ENCODE measurements at places on chromosomes 16 and 17.

DNA sequence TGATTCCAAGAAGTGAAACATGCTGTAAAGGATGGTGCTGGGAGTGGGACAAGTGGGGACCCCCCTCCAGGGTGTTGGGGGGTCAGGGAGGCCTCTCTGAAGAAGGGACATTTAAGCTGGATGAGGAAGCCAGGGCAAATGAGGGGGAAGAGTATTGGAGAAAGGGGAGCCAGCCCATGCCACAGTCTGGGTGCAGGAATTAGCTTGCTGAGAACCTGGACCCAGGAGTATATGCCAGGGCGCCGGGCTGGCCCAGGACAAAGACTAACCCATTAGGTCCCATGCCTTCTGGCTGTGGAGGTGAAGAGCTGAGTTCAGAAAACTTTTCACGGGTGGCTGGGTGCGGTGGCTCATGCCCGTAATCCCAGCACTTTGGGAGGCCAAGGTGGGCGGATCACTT lies 45.6 kb upstream of the PIK3R6 start:
- no peak for DNase-seq

GRCh38 chr17:16913463-16913862 lies 58.5 kb downstream of the TNFRSF13B start:
- DNase-seq: no peak

DNA sequence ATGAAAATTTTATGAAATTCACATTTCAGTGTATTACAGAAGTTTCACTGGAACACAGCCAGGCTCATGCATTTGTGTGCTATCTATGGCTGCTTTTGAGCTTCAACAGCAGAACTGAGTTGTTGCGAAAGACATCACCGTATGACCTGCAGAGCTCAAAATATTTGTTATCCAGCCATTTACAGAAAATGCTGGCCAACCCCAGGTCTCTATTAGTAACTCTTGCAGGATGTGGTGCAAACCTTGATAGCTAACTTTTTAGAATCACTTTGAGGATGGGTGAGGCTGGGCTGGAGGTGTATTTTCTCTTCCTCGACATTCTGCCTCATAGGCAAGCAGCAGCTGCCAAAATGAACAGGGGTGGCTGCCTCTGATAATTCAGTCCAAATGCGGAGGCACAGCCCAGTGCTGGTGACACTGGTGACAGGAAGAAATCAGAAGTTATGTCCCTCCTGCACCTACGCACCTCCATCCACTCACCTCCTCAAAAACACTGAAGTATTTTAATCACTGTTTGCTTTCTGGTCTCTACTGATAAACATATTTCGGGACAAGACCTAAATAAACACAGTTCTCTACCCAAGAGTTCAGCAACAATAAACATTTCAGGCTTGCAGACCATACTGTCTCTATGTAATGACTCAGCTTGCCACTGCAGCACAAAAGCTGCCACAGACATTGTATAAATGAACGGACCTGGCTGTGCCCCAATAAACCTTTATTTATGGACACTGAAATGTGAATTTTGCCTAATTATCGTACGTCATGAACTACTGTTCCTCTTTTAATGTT lies 28.5 kb downstream of the ARHGAP17 start:
- DNase-seq: no peak

DNA sequence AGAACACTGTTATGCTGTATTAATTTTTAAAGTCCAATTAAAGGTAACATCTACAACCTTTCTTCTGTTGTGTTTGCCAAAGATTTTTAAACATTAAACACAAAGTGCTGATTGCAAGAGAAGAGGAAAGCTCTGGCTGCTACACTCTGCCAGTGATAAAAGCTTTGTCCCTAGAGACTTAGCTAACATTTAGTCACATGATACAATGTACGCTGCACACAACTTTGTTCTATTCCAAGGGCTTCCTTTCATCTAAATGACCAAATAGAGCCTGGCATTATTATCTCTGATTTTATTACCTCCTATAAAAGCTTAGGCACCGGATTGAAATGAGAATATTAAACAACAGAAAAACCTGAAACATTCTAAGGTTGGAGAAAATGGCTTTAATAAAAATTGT lies 388.7 kb upstream of the PMFBP1 start:
- DNase-seq: peak; percentile 20

DNA sequence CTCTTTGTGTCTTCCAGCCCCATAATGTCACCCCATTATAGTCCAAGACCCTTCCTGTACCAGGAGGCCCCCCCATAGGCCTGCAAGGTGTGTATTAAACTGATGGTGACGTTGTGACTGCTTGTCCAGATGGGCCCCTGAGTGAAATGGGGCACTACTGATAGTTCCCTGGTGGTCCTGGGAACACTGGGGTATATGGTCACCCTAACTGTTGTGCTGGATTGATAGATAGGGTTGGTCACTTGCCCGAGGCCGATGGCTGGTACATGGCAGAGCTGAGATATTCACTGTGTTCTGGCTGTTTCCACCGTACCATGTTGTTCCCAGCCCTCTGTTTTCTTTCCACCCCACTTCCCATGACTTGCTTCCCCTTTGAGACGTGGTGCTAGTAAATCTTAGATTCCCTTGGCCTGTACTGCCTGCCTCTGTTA lies 4.3 kb downstream of the CNP start:
- no peak for DNase-seq

- peak; percentile 44 for DNase-seq
These were observed 48.4 kb downstream of the CENPV start for GRCh38 chr17:16304830-16305229.
